ENCODE measurements at places on chromosomes 4 and X. TPM values are rescaled to one million over a fixed set of nuclear protein-coding genes. Genes with fewer than 3 reads are reported as not detected.

CXCL3 gene
- total RNA-seq: 1.8 TPM

NOX1 gene
- total RNA-seq: not detected

LINC00632 gene
- 0.17 TPM for total RNA-seq

IL21 gene
- not detected for total RNA-seq

KCNE5 gene
- not detected for total RNA-seq

PPARGC1A gene
- total RNA-seq: 0.27 TPM

SLITRK4 gene
- not detected for total RNA-seq

PGRMC2 gene
- 13.1 TPM for total RNA-seq

CCDC158 gene
- total RNA-seq: not detected

F11 gene
- not detected for total RNA-seq

CCDC120 gene
- total RNA-seq: 0.46 TPM

ZAR1 gene
- total RNA-seq: 0.11 TPM

FGF5 gene
- total RNA-seq: 0.23 TPM

KCND1 gene
- total RNA-seq: 0.46 TPM

ZNF141 gene
- 7.6 TPM for total RNA-seq

PAGE1 gene
- total RNA-seq: 22.4 TPM

BANK1 gene
- 0.03 TPM for total RNA-seq

VEGFD gene
- 1.1 TPM for total RNA-seq

ARFIP1 gene
- total RNA-seq: 20.7 TPM

C1QTNF7 gene
- not detected for total RNA-seq

OTUD6A gene
- not detected for total RNA-seq

PRSS12 gene
- 10.9 TPM for total RNA-seq

NLGN3 gene
- not detected for total RNA-seq

SOX3 gene
- not detected for total RNA-seq

IL2 gene
- not detected for total RNA-seq

LUZP4 gene
- not detected for total RNA-seq

HTN1 gene
- not detected for total RNA-seq

TSPAN6 gene
- total RNA-seq: 36.3 TPM

SGMS2 gene
- 22.3 TPM for total RNA-seq

PLP1 gene
- not detected for total RNA-seq

ADH1A gene
- total RNA-seq: not detected

ENPEP gene
- total RNA-seq: 0.34 TPM

BTK gene
- 0.06 TPM for total RNA-seq

IL13RA2 gene
- total RNA-seq: 79.4 TPM

N4BP2 gene
- total RNA-seq: 4.0 TPM

FOXR2 gene
- total RNA-seq: 6.0 TPM

TRIM60 gene
- total RNA-seq: not detected

CRLF2 gene
- 0.46 TPM for total RNA-seq

SCD5 gene
- total RNA-seq: 6.6 TPM

SHROOM4 gene
- 0.92 TPM for total RNA-seq
